Osteocyte (in vitro differentiated cells): ENCODE measurements at places on chromosomes 11 and 22. TPM values are rescaled to one million over a fixed set of nuclear protein-coding genes. Genes with fewer than 3 reads are reported as not detected.

Gene OVCH2
- not detected in 2 replicates for total RNA-seq

Gene FLRT1
- total RNA-seq: 0.54 and 0.65 TPM in 2 replicates

DNA sequence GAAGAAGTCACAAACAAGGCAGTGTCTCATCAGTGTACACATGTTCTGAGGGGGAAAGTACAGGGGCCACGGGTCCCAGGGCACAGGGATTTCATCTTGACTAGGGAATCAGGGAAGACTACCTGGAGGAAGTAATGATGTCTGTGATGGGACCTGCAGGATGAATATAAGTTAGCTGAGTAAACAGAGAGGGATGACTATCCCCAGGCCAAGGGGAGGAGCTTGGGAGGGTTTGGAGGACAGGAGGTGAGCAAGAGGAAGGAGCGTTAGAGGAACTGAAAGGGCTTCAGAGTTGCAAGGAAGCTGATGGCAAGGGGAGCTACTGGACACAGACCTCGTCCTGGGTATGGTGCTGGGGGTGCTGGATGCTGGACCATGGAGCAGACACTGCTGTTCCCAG lies 56.4 kb downstream of the TRAF6 start:
- no peak for DNase-seq

- no peak for DNase-seq
These were observed 7.8 kb upstream of the DDI1 start for GRCh38 chr11:104028476-104029263.

DNA sequence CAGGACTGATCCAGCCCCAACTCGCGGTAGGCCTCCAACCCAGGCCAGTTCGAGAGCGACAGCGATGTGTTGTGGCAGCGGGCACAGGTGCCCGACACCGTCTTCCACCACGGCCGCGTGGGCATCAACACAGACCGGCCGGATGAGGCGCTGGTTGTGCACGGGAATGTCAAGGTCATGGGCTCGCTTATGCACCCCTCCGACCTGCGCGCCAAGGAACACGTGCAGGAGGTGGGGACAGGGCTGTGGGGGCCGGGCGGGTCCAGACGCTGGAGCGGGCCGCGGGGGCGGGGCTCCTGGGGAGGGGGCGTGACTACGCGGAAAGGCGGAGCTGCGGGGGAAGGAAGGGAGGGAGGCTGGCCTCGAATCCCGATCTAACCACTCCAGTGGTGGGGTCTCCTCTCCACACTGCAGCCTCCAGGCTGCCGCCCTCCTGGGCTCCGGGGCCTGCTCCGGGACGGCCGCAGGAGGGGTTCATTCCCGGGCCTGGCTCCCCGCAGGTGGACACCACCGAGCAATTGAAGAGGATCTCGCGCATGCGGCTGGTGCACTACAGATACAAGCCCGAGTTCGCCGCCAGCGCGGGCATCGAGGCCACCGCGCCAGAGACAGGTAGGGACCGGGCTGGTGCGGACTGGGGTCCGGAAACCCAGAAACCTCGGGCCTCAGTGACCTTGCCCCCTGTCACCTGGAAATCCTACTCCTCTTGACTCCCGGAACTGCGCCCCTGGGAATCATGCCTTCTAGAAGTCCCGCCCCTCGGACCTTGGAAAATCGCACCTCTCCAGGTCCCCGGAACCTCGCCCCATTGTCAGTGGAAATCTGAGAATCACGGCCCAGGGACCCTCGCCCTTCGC lies 14.9 kb downstream of the TMEM258 start:
- no peak for DNase-seq

DNA sequence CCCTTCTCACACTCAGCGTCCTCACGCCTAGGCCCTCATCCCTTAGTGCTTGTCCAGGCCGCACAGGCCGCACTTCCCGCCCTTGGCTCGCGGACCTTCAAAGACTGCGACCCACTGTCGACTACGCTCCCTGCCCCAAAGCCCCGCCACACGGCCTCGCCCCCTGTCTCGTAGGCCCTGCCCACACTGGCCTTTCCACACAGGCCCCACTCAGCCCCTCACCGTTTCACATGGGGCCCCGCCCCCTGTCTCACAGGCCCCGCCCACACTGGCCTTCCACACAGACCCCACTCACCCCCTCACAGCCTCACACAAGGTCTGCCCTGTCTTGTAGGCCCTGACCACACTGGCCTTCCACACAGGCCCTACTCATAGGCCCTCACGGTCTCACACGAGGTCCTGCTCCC lies 11.0 kb downstream of the NRXN2 start:
- DNase-seq: no peak

DNA sequence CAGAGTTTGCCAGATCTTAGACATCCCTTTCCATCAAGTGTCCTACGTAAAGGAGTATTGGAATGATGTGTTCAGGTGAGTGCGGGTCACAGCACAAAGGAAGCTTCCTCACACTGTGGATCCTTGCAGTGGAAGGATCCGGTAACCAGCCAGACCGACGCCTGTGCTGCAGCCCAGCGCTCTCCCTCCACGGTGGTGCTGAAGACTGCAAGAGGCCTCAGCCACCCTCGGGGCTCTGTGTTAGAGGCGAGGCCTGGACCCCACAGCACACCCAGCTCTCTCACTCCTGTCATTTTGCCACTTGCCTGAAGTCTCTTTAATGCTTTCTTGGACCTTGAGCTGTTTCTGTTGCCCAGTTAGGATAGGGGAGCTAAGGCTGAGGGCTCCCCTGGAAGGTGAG lies 2.4 kb downstream of the TRMU start:
- DNase-seq: no peak
